ENCODE measurements at places on chromosomes 6 and 20.

- DNase-seq, result peak; percentile 22
These were observed 677 bp downstream of the PXMP4 start for GRCh38 chr20:33719277-33719988.

DNA sequence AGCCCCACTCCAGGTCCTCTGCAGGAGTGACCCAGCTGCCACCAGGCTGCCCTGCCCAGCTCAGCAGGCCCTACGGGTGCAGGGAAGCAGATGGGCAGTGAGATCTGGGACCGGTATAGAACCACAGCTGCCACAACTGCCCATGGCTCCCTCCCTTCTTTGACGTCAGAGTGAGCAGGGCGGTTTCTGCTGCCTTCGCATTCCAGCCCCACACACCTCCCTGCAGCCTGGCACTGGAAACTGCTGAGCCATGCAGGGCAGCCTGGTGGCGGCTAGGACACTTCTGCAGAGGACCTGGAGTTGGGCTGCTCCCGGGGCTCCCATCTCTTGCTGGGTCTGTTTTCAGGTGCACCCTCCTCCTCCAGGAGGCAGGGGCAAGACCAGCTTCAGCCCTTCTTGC lies 101.6 kb upstream of the CD93 start:
- no peak for DNase-seq

DNA sequence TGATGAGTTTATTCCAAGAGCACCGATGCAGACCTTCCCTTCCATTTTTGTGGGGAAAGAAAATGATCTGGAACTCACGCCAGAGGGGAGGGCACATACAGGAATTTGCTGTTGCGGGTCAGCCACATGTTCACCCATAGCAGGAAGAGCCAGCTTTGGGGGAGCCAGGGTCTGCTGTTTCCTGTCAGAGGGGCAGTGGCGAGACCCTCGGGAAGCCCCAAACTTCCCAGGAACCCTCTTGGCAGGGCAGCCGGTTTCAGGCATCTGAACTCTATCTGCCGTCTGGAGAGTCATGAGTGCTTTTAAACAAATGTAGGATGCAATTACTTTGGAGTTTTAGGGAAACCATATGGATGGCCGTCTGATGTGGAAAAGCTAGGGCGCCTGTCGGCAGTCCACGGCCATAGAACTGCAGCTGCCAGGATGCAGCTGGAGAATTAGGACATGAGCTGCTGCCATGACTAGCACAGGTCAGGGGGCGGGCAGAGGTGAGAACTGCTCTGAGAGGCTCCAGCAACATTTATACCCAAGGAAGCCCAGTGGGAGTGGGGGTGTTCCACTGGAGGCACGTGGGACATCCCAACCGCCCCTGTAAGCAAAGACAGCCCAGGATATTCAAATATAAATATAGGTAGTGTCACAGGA lies 14.8 kb upstream of the SERPINB9 start:
- DNase-seq, result no peak

GRCh38 chr20:38934530-38934929 lies 8.3 kb downstream of the FAM83D start:
- DNase-seq, result no peak

GRCh38 chr6:46014046-46014445 lies 1.6 kb downstream of the CLIC5 start:
- DNase-seq, result no peak

DNA sequence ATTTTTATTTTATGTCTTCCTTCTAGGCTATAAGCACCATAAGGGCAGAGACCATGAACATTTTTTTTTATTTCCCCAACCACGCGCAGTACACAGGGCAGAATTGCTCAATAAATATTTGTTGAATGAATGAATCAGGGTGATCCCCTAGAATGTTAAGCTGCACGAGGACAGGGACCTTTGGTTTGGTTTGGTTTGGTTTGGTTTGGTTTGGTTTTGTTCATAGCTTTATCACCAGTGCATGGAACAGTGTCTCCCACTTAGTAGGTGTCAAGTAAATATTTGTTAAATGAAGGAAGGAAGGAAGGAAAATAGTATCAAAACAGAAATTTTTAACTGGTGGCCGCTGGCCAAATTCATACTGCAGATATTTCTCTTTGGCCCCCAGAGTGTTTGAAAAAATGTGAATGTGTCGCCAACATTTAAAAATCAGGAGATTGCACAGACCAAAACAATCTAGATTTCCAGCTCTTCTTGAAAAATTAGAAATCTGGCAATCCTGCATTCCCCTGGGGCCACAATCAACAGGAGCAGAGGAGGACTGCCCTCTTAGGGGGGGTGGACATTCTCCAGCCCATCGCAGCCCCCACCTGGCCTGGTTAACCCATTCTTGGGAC lies 205.3 kb downstream of the EYA2 start:
- no peak for DNase-seq

GRCh38 chr20:2804041-2804828 lies 3.8 kb upstream of the CPXM1 start:
- DNase-seq, result no peak

DNA sequence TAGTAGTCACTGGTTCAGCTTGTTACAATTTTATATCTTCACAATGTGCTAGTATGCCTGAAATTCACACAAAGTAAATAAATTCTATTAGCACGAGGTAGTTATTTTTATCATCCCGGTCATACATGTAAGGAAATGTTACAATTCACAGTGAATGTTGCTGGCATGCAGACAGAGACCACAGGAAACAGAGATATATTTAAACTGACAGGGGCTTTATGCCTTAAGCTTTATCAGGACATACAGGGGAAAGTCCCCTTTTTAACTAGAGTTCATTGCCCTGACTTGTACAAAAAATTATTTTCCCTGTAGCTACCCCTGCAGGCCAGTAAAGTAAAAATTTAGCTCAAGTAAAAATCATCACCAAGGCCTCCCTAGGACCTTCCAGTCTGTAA lies 712.0 kb upstream of the NRSN1 start:
- DNase-seq, result peak; percentile 17

DNA sequence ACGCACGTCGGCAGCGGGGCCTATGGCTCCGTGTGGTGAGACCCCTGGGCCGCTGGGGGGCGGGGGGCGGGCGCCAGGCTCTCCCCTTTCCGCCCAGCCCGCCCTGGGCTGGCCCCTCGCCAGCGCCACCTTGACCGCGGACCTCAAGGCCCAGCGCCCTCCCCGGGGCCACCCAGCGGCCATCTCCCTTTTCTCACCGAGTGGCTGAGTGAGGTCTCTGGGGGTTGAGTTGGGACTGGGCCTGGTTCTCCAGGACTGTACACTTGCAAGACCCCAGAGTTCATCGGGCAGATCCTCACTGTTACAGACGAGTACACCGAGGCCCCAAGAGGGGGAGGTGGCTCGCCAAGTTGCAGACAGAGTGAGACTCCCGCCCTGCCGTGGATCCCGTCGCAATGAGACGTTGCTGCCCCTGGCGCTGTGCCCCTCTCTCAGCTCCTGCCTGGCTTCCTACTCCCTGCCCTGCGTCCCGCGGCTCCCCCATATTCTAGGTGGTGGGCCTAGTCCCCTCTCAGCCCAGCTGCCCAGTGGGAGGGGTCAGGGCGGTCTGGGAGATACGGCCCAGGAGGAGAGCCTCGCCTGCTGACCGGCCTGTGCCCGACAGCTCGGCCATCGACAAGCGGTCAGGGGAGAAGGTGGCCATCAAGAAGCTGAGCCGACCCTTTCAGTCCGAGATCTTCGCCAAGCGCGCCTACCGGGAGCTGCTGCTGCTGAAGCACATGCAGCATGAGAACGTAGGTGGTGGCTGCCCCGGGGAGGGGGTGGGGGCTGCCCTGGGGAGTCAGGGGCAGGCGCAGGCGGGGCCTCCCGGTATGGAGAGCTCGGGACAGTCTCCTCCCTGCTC lies 576 bp downstream of the MAPK13 start:
- DNase-seq, result no peak

GRCh38 chr6:147684906-147685305 lies 176.4 kb downstream of the SAMD5 start:
- DNase-seq, result no peak
